ENCODE measurements at places on chromosomes 4 and X.

- peak; percentile 93 for DNase-seq
These were observed at the start of gene NEK1 for GRCh38 chr4:169611991-169612870. Gene NEK1, minus strand, starts transcription at chr4:169612583. Its CDS starts 9,953 bp downstream, at chr4:169602630.

DNA sequence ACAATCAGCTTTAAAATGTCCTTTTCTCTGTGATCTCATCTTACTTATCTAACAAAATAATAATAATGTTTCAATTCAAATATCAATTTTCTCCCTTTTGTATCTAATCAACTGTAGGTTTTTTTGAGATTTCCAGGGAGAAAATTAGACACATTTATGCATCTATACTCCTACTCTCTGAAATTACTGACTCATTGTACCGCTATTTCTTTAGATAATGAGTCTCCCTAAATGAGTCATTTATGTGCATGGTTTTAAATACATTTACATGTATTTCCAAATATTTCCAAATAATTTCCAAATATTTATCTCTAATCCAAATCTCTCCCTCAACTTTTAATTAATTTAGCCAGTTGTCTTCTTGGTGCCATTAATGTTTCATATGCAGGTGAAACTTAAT is 621.0 kb downstream of the TECRL start:
- DNase-seq, result no peak

DNA sequence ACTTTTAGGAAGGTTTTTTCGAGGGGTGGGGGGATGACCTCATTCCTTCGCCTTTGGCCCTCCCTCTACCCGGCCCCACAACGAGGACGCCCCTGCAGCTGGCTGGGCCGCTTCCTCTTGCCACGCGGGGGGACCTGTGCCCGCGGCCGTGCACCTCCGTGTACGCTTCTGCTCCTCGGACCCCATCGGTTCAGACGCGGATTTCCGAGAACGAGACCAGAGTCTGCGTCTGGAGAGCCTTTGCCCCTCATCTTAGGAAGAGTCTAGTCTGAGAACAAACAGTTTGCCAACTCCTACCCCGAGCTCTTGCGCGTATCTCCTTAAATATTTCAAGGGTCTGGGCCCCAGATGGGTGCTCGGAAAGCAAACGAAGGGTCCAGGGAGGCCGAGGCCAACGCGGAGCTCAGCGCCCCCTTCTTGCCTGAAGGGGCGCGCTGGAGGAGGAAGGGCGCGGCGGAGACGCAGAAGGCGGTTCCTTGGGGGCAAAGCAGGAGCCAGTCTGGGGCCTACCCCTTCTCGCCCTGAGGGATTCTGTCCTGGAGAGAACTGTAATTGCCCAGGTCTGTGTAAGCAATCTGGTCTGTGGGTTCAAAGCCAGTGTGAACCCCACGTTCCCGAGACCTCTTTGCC is 3.9 kb upstream of the SFRP2 start:
- no peak for DNase-seq

- DNase-seq, result no peak
These were observed 67.8 kb downstream of the NBDY start for GRCh38 chrX:56796641-56797395.

- DNase-seq, result no peak
These were observed 43.2 kb upstream of the NKX1-1 start for GRCh38 chr4:1449475-1449832.

- peak; percentile 18 for DNase-seq
These were observed 6.0 kb downstream of the EREG start for GRCh38 chr4:74370912-74371311.

- DNase-seq, result no peak
These were observed 89.8 kb downstream of the EIF4E start for GRCh38 chr4:98838977-98839618.

DNA sequence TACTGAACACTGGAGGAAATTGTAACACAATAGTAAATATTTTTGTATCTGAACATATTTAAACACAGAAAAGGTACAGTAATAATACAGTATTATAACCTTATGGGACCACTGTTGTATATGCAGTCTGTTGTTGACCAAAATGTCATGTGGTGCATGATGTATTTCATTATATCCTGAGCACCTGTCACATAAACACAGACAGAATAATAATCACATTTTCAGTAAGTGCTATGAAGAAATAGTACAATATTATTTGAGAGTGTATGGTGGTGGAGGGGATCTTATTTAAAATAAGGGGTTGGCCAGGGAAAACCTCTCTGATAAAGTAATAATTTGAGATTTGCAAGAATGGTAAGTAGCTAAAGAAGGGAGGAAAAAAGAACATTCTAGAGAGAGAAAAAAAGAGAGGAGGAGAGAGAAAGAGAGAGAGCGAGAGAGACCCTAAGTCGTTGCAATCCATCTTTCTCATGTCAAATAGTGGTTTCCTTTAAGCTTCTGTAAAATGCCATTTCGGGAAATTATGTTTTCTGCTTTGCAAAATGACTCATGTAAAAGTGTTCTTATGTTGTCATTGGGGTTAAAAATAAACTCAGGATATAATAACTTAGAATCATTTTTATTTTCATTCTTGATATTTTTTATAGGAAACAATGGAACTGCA is 19.3 kb upstream of the CLNK start:
- DNase-seq, result no peak

GRCh38 chr4:33184657-33185290 is 2464.6 kb downstream of the PCDH7 start:
- DNase-seq, result no peak

GRCh38 chr4:156138781-156139280 is 185.2 kb upstream of the CTSO start:
- no peak for DNase-seq

Data from ELF-1 (cell line).